ENCODE measurements at places on chromosomes 11 and 22.
A peak's percentile ranks its signal among the peaks of the same experiment; 100 is the strongest.

GRCh38 chr22:45599836-45600577, 71.6 kb upstream of the ATXN10 start:
- no peak for DNase-seq

DNA sequence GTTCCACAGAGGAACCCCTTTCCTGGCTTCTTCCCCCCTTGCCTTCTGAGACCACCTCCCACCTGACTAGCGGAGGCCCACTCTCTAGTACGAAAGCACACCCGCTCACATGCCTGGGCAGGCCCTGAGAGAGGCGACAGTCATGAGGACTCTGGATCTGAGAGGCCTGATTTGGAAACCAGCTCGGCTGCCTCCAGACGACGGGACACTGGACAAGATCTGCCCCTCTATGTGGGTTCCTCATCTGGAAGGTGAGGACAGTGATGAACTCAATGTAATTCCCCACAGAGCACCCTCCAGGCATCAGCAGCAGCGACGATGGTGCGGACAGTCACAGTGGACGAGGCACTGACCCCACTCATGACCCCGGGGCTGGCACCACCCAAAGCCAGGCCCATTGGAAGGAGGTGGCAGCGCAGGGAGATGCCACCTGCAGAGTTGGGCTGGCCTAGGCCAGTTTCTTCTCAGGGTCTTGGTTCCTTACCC, 7.5 kb downstream of the SULT4A1 start:
- DNase-seq = no peak

GRCh38 chr22:41263704-41264103, 22.3 kb downstream of the RANGAP1 start:
- DNase-seq = no peak

- no peak for DNase-seq
Observed at GRCh38 chr11:74682731-74683278, 48.4 kb downstream of the CHRDL2 start.

DNA sequence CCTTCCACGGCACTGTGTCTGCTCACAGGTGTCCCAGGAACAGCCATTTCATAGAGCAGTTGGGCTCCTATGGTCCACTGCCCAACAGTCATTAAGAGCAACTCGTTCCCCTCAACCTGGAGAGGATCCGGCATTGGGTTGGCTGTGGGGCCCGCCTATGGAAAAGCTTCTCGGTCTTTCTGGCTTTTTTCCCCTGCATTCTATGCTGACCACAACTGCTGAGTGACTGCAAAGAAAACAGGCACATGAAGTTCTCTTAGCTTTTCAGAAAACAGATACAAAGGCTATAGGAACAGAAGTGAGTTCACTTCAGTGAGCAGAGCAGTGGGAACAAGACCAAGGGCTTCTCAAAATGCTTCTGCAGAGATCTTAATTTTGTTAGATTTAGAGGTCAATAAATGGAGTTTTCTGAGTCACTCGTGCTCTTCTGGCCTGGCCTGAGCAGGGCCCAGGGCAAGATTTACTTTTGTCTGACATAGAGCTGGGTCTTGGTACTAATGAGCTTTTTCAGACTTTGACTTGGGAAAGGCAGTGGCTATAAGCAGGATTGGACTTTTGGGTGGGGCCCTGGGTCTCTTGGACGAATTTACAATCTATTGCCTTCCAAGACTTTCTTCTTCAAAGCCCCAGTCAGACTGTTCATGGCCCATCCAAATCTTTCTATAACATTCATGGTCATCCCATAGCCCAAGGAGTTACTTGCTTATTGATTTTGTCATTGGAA, 13.6 kb upstream of the APOL5 start:
- DNase-seq = no peak

DNA sequence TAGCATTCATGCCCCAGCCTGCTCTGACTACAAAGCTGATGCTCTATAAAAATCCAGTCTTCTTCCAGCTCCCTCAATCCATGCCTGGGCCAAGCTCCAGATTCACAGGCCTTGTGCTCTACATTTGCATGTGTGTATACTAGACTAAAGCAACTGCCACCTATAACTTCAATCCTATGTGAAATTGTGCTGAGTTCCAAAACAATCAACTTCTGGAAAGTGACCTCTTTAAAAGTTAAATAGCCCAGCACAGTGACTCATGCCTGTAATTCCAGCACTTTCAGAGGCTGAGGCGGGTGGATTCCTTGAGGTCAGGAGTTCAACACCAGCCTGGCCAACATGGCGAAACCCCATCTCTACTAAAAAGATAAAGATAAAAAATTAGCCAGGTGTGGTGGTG, 114.3 kb upstream of the ZC3H12C start:
- DNase-seq = no peak

DNA sequence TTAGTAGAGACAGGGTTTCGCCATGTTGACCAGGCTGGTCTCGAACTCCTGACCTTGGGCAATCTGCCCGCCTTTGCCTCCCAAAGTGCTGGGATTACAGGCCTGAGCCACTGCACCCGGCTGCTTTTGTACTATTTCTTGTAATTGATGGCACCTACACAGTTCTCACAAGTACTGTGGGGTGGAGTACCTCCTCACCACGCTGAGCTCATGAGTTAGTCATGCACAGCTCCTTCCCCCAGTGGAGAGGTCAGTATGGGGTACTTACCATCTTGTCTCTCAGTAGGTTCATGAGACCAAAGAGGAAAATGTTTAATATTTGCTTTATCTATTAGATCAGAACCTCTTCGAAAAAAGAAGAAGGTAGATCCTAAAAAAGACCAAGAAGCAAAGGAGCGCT, 2.1 kb downstream of the MRPL40 start:
- DNase-seq = no peak

GRCh38 chr11:116519499-116519898, 253.3 kb downstream of the BUD13 start:
- DNase-seq = no peak

DNA sequence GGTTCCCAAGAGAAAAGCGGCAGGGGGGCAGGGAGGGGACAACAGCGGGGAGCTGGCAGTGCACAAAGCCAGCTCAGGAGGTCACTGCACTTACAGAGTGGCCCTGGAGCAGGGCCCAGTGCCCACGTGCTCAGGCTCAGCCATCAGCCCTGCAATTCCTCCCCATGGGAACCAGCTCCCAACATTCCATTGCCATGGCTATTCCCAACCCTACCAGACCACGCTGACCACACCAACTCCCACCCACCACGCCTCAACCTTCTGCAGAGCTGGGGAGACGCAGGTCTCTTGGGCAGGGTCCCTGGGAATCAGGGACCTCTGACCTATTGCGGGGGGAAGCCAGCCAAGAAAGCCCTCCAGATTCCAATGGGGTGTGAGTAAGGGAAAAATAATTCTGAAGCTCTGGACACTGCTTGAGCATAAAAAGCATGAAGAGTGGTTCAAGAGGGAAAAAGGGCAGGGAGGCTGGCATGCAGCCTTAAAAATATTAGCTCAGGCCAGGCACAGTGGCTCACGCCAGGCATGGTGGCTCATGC, 38.3 kb upstream of the TFIP11 start:
- no peak for DNase-seq

- no peak for DNase-seq
Observed at GRCh38 chr11:124900464-124900863, 2.8 kb upstream of the ROBO4 start.

DNA sequence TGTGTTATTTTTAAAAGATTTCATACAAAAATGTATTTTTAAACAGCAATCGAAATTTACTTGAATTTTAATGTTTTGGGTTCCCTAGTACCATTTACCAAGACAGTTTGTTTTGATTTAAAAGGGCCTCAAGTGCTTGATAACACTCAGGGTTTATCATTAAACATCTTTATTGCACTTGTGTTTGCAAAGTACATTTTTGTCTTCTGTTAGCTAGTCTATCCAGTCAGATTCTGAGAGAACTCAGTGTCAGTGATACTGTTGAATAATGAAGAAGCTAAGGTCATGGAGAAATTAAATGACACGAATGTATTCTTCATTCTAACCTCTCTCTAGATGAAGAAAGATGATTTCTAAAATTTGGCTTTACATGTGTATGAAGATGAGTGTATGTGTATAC, 12.7 kb upstream of the SESN3 start:
- DNase-seq = no peak

DNA sequence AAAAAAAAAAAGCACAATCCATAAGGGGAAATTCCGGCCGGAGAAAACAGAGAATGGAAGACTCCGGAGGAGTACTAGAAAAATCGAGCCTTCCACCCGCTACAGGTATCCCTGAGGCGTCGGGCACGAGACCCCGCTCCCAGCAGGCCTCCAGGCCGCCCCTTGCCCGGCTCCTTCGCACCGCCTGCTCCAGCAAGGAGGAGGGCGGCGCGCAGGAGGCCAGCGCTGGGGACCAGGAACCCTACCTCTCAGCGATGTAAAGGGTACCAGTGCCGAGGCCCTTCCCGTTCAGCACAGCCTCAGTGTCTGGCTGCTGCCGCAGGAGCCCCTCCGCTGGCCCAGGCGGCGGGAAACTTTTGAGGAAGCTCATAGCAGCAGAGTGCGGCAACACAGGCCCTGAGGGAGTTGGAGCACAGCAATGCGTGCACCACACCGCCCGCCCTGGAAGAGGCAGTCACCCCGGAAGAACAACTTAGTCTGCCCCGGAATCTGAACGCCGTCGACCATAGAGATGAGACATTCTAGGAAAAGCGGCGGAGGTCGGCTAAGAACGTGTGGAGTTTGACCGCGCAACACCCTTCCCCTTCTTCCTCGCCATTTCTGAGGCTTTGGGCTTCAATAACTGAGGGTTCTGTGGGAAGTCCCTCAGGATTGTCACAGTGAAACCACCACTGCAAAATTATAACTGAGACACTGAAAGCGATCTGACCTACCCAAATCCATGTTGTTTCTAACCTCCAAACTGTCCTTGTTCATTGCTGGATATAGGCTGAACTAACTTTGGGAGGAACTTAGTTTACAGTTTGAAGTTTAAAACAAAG, at the start of gene CLNS1A:
Gene CLNS1A, minus strand, starts transcription at position 450 of the 821 bp plus-strand sequence. Its CDS starts 80 bp downstream, at position 370.
- DNase-seq = peak; percentile 81

DNA sequence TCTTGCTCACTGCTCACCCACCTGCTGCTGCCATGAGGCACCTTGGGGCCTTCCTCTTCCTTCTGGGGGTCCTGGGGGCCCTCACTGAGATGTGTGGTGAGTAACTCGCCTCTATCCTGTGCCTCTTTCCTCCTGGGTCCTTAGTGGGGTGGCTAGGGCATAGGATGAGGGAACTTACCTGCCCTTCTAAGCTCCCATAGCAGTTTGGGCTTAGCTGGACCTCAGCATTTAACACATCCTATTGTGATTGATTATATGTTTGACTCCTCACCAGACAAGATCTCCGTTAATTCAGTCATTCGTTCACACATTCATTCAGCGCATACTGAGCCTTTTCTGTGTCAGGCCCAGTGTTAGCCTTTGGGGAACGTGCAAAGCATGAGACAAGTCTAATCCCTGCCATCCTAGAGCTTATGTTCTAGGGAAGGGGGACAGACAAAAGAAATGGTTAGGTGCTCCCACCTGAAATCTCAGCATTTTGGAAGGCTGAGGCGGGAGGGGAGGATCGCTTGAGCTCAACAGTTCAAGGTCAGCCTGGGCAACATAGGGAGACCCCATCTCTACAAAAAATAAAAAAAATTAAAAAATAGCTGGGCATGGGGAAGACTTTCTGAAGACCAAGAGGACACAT, 441 bp downstream of the TCN2 start:
- DNase-seq = no peak

DNA sequence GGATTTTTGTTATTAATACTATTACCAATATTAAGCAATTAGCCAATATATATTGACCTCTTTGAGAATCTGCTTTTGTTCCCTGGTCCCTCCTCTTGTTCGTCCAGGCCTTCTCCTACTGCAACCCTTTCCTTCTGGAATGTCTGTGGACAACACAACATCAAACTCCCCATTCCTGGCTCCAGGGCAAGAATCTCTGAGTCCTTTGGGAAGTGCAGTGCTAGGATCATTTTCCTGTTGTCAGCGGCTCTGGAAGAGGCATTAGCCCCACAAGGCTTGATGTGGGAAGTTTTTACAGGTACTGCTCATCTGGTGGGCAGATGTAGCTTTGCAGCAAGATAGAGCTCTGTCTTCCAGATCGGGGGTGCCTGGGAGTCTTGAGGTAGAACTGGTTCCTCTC, 74.3 kb downstream of the RPUSD4 start:
- DNase-seq = no peak

- DNase-seq = no peak
Observed at GRCh38 chr11:83835423-83835822, 549.3 kb upstream of the CCDC90B start.

DNA sequence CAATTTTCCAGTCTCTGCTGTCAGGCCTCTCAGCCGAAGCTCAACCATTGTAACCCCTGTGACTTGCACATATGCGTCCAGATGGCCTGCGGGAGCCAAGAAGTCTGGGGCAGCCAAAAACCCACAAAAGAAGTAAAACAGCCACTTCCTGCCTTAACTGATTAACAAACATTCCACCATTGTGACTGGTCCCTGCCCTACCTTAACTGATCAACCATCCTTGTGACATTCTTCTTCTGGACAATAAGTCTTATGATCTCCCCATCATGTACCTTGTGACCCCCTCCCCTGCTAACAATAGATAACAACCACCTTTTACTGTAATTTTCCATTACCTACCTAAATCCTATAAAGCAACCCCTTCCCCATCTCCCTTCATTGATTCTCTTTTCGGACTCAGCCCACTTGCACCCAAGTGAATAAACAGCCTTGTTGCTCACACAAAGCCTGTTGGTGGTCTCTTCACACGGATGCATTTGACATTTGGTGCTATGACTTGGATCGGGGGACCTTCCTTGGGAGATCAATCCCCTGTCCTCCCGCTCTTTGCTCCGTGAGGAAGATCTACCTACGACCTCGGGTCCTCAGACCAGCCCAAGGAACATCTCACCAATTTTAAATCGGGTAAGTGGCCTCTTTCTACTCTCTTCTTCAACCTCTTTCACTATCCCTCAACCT, 1.3 kb upstream of the NDUFC2 start:
- DNase-seq = no peak

DNA sequence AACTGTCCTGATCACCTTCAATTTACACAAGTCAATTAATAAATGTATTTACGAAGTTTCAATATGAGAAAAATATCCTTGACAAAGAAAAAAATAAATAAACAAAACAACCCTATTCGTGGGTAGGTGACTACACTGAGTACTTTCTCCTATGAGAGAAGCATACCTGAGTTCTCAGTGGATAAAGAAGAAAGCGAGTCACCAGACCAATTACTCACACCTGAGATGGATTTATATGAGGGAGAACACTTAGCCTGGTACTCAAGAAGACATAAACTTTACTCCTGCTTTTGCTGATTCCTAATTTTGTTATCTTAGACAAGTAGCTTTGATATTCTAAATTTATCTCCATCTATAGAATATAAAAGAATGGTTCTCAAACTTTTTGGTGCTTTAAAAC, 735.2 kb upstream of the ANO3 start:
- DNase-seq = no peak

All from CD4-positive, alpha-beta T cell treated with Interleukin-6 at 100 ng/mL for 8 hours (primary cell).